ENCODE measurements at places on chromosomes 4 and X.

DNA sequence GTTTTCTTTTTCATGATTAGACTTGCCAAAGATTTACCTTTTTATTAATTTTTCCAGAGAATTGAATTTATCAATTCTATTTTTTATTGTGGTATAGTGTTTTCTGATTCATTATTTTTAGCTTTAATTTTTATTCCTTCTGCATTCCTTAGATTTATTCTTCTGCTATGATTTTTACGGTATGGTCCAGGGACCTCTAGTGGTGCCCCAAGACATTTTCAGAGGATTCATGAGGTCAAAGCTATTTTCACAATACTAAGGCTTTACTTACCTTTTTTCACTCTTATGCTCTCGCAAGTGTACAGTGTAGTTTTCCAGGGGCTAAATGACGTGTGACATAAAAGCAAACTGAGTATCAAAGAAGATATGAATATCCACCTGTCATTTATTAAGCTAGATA is 8.0 kb downstream of the RADX start:
- DNase-seq: no peak

DNA sequence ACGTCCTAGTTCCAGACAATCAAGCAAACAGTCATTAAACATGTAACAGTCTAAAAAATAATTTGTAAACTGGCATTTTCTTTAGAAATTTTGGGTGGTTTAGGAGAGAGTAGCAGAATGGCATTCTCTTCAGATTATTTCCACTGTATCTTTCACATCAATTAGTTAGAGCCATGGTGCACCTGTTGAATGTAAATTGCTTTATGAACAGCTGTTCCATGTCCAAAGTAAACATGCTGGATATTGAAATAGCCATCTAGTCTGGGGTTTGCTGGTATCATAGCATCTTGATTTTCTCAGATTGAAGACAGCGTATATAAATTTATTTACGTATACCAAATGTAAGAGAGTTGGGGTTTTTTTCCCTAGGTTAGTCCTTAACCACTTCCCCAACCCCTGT is 143.6 kb downstream of the RCHY1 start:
- no peak for DNase-seq

- DNase-seq: no peak
These were observed 424.5 kb upstream of the FAM47C start for GRCh38 chrX:36583674-36584073.

DNA sequence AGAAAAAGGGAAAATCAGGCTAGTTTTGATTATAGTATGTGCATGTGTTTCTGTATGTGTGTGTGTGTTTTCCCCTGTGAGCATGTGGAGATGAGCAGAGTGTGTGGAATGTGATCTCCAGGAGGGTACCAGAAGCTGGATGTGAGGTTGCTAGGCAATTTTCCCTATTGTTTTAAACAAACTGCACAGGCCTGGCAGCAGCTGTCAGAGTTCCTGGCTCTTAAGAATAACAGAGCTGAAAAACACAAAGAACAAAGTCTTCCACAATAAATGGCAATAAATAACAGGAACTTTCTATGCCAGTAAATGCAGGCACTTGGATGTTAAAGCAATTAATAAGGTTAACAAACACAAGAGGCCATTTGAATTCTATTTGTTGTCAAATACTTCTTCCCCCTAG is 344.6 kb upstream of the CTSO start:
- no peak for DNase-seq

DNA sequence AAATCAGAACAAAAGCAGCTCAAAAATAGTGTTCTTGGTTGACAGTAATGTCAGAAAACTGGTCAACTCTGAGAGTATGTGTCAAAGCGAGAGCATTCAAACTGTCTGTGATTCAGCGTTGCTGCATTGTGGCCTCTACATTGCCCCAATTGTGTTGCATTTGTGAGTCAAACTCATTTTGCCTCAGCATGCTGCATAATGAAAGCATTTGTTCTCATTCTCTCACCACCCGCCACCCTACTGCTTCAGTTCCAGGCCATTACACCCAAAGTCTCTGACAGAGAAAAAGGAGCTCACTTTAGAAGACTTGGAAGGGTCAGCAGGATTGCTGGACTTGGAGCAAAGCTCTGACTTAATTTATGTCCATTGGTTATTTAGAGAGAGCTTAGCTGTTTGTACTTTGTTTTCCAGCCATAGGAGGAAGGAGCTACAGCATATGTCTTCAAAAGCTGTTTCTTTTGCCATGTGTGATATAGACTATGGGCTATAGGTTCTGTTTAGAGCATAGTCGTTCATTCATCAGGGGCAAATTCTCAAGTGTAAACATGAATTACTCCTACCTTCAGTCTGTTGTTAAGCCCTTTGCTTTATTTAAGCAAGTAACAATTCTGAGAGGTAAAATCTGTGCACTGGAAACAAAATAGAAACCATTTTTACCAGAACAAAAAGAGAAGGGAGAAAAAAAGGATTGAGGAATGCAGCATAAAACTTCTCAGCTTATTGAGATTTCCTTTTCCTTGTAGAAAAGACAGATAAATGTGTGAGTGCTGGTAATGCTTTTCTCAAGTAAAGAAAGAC is 153.4 kb upstream of the ANK2 start:
- no peak for DNase-seq

DNA sequence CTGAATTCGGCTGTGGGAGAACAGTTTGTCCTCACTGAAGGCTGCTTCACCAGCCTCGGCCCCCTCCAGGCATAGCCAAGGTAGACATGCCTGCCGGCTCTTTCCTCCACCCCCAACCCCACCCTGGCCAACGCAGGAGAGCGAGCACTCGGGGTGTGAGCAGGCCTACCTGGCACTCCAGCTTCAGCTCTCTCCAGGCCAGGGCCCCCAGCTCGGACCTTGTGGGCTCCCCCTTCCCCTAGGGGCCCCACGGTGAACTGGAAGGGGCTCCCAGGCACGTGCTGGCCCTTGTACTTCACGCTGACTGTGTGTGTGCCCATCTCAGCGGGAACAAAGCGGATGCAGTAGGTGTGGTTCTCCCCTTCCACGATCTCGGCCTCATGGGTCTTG is 22.4 kb downstream of the FLNA start:
- no peak for DNase-seq
